Cerebellar nuclear complex (tissue), 1 donor: ENCODE measurements at places on chromosomes 11 and 22.

GRCh38 chr11:67406969-67407687, 3.2 kb downstream of the TBC1D10C start:
- no peak for DNase-seq

GRCh38 chr22:38923463-38924346, 33.7 kb upstream of the APOBEC3A start:
- DNase-seq: peak; percentile 96

DNA sequence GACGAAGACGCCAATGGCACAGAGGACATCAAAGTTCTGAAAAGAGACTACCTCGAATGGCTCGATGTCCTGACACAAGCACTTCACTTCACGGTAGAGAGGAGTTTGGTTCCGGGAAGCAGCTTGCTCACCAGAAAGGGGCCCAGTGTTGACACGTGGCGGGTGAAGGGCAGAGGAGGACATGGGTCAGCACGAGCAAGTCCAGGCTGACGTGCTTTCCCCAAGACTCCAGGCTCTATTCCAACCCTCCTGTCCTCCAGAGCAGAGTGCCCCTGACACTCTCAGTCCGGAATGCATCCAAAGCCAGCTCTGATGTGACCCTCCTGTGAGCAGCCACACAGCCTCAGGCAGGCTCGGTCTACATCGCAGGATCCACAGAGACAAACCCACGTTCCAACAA, 77.5 kb upstream of the BID start:
- DNase-seq: no peak

GRCh38 chr11:75893251-75893650, 78.2 kb downstream of the UVRAG start:
- no peak for DNase-seq

GRCh38 chr11:118842369-118842768, 41.3 kb upstream of the CXCR5 start:
- no peak for DNase-seq

DNA sequence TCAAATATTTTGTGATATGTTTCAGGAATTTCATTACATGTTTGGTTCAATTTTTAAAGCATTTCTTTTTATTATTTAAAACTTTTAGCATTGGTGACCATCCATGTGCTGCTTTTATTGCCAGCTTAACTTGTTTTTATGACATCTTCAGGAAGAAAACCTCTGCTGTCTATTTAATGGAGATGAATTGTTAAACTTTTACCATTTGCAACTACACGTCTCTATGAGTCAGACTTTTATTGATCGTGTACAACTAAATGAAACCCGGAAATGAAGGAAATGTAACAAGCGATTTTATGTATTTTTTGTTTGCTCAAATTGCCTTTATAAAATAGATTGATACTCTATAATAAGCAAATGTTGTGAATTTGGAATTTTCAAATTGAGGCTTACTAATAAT, 113.0 kb downstream of the PTPRJ start:
- no peak for DNase-seq

GRCh38 chr11:2142762-2143202, 3.6 kb upstream of the IGF2 start:
- no peak for DNase-seq

DNA sequence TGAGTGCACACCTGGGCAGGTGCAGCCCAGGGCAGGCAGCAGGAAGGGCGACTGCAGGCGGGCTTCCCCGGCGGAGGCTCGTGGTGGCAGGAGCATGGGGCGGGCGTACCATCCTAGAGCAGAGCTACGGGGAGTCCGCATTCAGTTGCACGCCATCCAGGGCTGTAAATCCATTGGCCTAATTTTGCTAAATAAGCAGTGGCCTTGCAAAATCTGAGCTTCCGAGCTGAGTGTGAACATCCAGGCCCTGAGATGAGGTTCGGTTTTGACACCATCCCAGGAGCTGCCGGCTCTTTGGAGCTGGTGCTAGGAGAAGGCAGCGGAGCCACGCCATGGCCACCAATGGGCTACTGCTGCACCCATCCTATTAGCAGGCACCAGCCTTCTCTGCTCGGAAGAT, 664.8 kb downstream of the BRD1 start:
- DNase-seq: no peak
